Suppressor macrophage (primary cell): ENCODE measurements at places on chromosomes 1 and 21.

DNA sequence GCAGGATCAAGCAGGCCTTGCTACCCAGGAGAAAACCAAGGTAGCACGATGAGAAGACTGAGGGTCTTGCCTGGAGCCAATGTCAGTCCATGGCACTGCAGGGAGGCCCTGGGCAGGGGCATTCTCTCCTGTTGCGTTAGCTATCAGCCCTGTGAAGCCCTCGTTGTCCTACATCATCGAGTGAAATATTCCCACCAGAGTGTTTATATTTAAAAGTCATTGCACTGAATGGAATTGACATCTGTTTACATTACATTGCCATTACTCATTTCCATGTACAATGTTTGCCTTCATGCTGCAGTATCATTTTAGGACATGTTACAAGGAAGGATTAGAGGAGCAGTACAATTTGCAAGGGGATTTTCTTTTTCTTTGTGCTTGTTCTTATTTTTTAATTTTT, 243.9 kb downstream of the KAZN start:
- DNase-seq: no peak

DNA sequence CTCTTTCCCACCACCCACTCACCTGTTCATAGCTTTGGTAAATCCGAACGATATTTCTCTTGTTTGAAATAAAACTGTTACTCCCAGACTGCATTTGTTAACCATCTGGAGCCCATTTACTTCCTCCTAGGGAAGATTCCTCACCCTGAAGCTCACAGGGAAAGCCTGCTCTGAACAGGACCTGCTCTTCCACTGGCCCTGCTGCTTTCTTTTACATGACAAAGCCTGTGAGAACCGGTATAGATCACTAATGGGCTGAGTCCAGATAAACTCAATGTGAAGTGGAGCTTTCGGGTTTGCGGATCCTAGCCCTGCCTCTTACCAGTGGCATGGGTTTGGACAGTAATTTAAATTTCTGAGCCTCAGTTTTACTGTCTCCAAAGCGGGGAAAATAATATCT, 45.2 kb downstream of the FAM163A start:
- DNase-seq: no peak

DNA sequence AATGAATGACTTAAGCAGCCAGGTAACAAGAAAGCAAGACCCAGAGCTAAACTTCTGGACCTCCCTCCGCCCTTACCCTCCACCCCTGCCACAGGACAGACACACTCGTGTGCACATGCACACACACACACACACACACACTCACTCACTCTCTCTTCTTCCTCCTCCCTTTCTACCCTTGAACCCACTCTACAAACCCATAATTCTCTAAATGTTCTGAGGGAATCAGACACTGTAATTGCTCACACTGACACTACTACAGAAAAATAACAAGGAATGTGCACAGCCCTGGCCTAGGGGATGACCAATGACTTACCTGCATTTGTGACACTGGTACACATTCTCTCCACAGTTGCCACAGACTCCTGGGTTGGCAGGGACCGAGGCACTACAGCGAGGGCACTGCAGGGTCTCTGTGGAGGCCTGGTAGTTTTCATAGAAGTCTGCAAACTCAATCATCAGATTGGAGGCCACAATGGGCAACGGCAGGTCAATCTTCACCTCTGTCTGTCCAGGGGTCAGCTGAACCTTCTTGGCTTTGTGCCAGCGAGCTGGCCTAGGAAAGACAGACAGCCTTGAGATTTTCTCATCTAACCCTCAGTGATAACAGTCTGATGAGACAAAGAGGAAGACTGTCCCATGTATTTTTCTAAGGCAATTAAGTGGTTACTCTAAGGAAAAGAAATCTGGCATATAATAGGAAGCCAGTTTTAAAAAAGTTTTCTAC, 94.8 kb downstream of the UBR4 start:
- DNase-seq: no peak

GRCh38 chr1:15344800-15345704, 64.6 kb upstream of the EFHD2 start:
- DNase-seq: no peak

DNA sequence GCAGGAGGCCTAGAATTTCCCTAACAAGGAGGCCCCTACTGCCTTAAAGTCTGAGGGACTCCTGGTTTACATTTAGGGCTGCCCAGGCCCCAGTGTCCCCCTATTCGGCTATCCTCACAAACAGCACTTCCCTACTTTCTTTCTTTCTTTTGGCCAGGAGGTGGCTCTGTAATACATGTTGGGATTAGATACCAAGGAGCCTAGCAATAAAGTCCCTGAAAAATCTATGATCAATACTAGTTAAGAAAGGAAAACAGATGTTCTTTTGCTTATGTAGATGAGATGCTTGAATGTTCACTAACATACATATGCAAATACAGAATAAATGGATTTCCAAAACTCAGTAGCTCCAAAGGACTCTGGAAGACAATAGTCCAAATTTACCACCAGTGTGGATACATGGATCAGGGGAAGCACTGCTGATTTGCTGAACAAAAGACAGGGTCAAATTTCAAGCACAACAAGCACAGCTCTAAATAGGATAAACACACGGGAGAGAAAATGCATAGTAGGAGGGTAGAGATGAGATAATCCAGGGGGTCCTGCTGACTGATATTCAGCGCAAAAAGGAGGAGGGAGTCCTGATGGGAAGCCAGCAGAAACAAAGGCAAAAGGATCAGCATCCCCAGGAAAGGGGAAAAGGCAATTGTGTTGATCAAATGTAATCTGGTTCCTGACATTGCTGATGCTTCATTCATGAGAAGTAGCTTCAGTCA, 240.0 kb downstream of the NUF2 start:
- DNase-seq: no peak

DNA sequence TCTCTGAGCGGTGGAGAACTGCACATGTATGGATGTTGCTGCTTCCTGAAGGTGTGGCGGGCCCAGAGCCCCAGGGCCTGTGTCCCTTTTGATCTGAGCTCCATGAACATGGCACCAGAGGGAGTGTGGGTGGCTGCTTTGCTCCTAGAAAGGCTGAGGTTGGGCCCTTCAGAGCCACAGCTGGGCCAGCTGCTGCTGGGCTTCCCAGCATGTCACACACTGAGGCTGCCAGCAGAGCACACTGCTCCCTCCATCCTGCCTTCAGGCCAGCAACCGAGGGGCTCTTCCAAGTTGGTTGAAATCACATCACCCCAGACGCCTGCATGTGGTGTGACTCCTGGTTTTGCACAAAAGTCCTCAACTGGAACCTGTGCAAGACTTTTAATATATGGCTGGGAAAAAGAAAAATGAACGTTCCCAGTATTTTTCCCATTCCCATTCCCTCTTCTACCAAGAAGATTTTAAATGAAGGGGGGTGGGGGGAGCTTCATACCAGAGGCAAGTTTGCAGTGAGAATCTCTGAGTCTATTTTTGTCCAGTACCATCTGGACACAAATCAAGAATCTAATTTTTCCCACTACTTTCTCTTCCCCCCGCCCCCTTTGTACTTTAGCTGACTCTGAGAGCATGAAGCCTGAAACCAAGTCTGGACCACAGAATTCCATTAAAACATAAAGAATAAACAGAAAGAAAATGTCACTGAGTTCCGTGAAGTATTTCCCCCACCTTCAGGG, 26.2 kb upstream of the NGF start:
- DNase-seq: no peak

GRCh38 chr1:4637616-4638344, 16.6 kb upstream of the AJAP1 start:
- no peak for DNase-seq

DNA sequence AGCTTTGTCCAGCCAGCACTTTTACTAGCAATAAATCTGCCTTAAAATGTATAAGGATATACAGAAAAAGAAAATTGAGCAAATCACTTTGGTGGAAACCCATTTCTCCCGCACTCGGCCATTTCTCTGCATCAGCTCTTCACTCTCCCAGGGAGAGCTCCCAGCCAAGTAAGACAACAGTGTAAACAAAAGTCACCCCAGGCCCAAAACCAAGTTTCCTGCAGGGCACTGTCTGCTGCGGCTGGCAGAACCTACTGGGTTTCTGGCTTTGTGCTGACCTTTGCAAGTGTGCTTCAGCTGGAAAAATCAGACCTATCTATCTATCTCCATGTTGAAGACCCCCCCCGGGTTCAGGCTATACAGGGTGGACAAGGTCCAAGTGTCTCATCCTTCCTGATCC, 476.7 kb upstream of the CAMK1G start:
- no peak for DNase-seq

DNA sequence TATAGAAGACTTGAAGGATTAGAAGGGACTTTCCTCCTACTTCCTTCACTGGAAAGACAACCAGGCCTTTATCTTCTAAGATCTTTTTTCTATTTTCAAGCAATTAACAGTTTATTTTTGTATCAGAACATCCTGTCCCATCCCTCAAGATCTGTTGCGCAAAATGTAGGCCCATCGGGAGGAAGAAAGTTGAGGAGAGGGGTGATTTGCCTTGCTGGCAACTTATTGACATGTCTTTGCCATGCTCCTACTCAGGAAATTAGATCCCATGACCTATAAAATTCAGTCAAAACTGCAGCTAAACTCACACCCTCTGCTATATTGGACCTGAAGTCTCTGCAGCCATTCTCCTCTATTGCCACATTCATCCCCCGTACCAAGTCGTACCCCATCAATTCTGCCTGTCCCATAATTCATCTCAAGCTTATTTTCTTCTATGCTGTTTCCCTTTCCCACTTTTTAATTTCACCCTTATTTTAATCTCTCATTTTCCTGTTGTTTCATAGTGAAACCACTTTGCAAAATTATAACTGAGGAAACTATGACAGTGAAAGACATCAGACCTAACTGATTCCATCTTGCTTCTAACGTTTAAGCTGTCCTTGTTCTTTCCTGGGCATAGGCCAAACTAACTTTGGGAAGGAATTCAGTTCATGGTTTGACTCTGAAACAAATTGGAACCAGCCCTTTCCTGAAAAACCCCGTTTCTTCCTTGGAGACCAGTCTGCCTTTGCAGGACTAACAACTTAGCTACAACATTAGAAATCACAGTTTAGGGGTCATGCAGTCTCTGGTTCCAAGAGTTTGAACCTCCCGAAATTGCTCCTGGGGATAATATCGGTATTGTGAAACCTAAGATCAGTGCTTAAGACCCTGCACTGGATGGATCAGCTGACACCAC, 195.7 kb upstream of the PTBP2 start:
- no peak for DNase-seq
